Liver (tissue), 10 donors: ENCODE measurements at places on chromosomes 7 and 10.

DNA sequence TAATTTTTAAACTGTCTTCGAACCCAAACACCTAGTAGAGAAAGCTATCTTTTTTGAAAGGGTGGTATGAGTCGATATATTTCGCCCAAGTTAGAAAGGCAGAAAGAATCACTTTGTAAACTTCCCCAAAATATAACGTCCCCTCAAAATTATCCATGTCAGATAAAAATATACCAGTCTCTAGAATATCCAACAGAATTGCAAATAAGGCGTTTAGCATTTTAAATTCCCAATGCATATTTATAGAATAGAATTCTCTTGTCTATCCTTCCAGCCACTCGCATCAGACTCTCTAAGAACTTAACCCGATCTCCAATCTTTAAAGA, 2.1 kb downstream of the CTBP2 start:
- no peaks in the 10 kb centered on the region for H3K36me3 ChIP-seq
- DNase-seq = no peak
- H3K27me3 ChIP-seq = peaks cover 12% of the 10 kb centered on the region
- peaks cover 18% of the 10 kb centered on the region for H3K4me1 ChIP-seq
- H3K27ac ChIP-seq = peak overlapping the region; percentile 79

DNA sequence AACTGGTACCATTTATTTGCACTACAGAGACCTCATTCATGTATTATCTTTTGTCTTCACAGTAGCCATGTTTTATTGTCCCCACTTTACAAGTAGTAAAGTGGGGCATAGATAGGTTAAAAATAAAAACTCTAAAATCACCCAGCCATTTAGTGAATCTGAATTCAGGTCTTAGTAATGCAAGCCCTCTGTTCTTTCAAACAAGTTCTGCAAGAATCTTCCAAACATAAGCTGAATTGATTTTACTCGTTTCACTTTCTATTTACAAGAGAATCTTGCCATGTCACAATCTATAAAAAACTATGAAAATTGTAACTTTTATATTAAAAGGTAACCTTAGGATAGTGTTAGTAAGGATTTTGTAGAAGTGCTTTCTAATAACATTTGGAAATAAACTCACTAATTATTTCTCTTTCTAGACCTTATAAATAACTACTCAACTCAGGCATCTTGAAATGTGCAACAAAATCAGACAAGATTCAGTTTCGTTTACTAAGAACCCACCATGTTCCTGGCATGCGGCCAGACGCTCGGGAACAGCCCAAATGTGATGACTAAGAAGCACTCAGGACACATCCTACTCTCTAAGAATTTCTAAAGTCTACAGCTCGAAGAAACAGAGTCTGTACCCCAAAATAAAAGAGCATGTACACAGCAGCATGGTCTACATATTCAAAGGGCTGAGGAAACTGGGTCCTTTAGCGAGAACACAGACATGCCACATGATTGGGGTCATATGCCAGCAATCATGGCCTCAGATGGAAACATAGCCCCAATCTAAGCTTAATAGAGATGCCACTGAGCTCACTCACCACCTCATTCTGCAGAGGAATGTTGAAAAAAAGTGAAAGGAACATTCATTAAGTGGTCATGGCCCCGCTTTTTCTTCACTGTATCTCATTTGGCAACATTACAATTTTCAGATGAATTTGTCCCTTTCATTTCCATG, 167.6 kb downstream of the AMPH start:
- no peak overlapping the region for H3K4me3 ChIP-seq
- no peaks in the 10 kb centered on the region for H3K36me3 ChIP-seq
- no peak overlapping the region for H3K27ac ChIP-seq
- no peak for DNase-seq
- H3K27me3 ChIP-seq = no peaks in the 10 kb centered on the region
- no peaks in the 10 kb centered on the region for H3K4me1 ChIP-seq

GRCh38 chr10:110408203-110408871, 89.4 kb upstream of the DUSP5 start:
- DNase-seq = no peak
- H3K4me3 ChIP-seq = no peak overlapping the region
- H3K27ac ChIP-seq = no peak overlapping the region
- no peaks in the 10 kb centered on the region for H3K36me3 ChIP-seq
- no peaks in the 10 kb centered on the region for H3K27me3 ChIP-seq

GRCh38 chr10:14312014-14312413, 18.7 kb downstream of the FRMD4A start:
- H3K36me3 ChIP-seq = no peaks in the 10 kb centered on the region
- no peaks in the 10 kb centered on the region for H3K27me3 ChIP-seq
- no peaks in the 10 kb centered on the region for H3K4me1 ChIP-seq
- no peak for DNase-seq

- no peak for DNase-seq
- no peak overlapping the region for H3K4me3 ChIP-seq
- no peak overlapping the region for H3K27ac ChIP-seq
These were observed 54.9 kb downstream of the RNLS start for GRCh38 chr10:88528201-88528600.

GRCh38 chr10:101367569-101368453, 13.8 kb downstream of the BTRC start:
- H3K36me3 ChIP-seq = no peaks in the 10 kb centered on the region
- DNase-seq = no peak
- no peaks in the 10 kb centered on the region for H3K27me3 ChIP-seq
- H3K4me3 ChIP-seq = no peak overlapping the region
- peaks cover 3% of the 10 kb centered on the region for H3K4me1 ChIP-seq

- H3K27me3 ChIP-seq = no peaks in the 10 kb centered on the region
- H3K4me1 ChIP-seq = peaks cover 16% of the 10 kb centered on the region
- no peak overlapping the region for H3K4me3 ChIP-seq
- no peak for DNase-seq
These were observed 4.2 kb downstream of the AHR start for GRCh38 chr7:17302575-17303142.

DNA sequence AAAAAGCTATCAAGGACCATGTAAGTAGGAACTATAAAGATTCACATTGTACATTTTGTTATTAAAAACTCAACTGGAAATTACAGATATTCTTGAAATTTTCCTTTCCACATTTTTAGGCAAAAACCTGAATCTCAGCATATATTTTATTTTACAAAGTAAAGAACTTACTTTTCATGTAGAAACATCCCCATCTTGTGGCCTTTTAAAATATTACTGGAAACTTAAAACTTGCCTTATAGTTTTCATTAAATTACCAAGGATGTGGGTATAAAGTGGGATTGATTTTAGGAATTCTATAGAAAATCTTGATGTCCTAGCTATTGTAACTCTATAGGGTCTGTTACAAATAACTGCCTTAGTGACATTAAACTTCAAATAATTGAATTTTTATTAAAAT, 10.6 kb downstream of the DBF4 start:
- H3K36me3 ChIP-seq = no peaks in the 10 kb centered on the region
- no peak for DNase-seq
- H3K27ac ChIP-seq = no peak overlapping the region
- no peak overlapping the region for H3K4me3 ChIP-seq
- H3K27me3 ChIP-seq = no peaks in the 10 kb centered on the region

- no peak overlapping the region for H3K27ac ChIP-seq
- no peak for DNase-seq
- H3K36me3 ChIP-seq = no peaks in the 10 kb centered on the region
- no peak overlapping the region for H3K4me3 ChIP-seq
These were observed 220.0 kb downstream of the CACNA2D1 start for GRCh38 chr7:82223580-82223979.

DNA sequence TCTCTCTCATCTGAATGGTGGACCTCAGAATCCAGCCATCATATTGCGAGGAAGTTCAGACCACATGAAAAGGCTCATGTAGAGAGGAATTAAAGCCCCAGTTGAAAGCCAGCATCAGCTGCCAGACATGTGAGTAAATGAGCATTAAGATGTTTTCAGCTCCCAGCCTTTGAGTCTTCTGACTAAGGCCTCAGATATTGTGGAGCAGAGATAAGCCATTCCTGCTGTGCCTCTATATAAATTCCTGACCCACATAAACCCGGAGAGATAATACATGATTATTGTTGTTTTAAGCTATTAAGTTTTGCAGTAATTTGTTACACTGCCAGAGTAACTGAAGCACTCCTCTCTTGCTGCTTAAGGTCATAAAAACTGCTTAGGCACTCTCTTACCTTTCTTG, 14.6 kb downstream of the FAM149B1 start:
- H3K4me3 ChIP-seq = no peak overlapping the region
- no peaks in the 10 kb centered on the region for H3K4me1 ChIP-seq
- H3K36me3 ChIP-seq = peaks cover 10% of the 10 kb centered on the region
- H3K27me3 ChIP-seq = no peaks in the 10 kb centered on the region

DNA sequence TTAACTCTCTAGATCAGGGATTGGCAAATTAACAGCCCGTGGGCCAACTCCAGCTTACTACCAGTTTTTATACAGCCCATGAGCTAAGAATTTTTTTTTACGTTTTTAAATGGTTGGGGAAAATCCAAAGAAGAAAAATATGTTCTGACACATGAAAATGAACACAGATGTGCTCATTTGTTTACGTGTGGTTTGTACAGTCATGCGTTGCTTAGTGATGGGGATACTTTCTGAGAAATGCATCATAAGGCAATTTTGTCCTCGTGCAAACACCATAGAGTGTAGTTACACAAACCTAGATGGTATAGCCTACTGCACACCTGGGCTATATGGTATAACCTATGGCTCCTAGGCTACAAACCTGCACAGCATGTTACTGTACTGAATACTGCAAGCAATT, 8.3 kb upstream of the SMKR1 start:
- H3K27ac ChIP-seq = no peak overlapping the region
- no peaks in the 10 kb centered on the region for H3K27me3 ChIP-seq
- H3K36me3 ChIP-seq = no peaks in the 10 kb centered on the region
- no peak overlapping the region for H3K4me3 ChIP-seq

DNA sequence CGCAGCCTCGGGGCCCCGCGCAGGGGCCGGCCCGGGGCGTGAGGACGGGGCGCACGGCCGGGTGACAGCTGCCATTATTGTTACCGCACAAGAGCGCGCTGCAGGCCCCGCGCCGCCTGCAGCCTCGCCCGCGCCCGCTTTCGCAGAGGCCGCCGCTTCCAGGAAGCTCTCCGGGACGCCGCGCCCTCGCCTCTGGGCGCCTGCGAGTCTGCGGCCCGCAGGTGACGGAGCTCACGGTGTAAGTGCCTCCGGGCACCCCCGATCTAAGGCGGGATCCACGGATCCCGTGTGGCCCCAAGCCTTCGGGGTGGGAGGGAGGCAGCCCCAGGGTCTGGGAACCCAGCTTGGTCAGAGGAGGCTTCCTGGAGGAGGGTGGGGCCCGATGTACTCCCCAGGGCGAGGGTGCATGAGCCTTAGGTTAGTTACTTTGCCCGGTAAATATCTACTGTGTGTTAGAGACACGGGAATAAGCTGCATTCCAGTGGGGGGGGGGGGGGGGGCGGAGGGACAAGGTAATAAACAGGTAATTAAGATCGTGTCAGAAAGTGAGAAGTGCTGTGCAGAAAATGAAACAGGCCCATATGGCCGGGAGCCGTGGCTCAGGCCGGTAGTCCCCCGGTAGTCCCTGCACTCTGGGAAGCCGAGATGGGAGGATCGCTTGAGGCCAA, 638 bp downstream of the IQCE start:
- peak overlapping the region; percentile 14 for H3K27ac ChIP-seq
- H3K36me3 ChIP-seq = no peaks in the 10 kb centered on the region
- peak overlapping the region; percentile 68 for H3K4me3 ChIP-seq
- no peak for DNase-seq
- peaks cover 21% of the 10 kb centered on the region for H3K4me1 ChIP-seq
- no peaks in the 10 kb centered on the region for H3K27me3 ChIP-seq

GRCh38 chr7:56538541-56539429, 422.6 kb upstream of the NUPR2 start:
- H3K27me3 ChIP-seq = no peaks in the 10 kb centered on the region
- H3K4me3 ChIP-seq = no peak overlapping the region
- no peak for DNase-seq
- no peak overlapping the region for H3K27ac ChIP-seq

GRCh38 chr7:16365952-16366351, 55.4 kb downstream of the CRPPA start:
- no peak for DNase-seq
- no peak overlapping the region for H3K27ac ChIP-seq
- no peak overlapping the region for H3K4me3 ChIP-seq
- H3K36me3 ChIP-seq = no peaks in the 10 kb centered on the region
- no peaks in the 10 kb centered on the region for H3K4me1 ChIP-seq

DNA sequence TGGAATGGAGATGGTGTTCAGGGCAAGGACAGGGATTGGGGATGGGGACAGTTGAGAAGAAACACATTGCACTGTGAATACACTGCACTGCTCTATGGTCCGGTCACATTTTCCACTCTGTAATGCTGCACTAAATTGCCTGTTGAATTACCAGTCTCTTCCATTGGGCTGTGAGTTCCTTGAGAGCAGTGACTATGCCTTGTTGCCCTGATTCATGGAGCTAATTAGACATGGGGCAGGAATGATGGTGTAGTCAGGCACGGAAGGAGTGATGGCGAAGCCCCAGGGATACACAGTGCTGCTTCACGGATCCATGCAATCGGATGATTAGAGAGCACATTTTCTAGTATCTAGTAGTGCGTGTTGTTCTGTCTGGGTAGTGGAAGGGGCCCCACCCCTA, 25.4 kb upstream of the GPAM start:
- no peak for DNase-seq
- H3K36me3 ChIP-seq = no peaks in the 10 kb centered on the region
- peaks cover 11% of the 10 kb centered on the region for H3K4me1 ChIP-seq
- no peak overlapping the region for H3K27ac ChIP-seq

DNA sequence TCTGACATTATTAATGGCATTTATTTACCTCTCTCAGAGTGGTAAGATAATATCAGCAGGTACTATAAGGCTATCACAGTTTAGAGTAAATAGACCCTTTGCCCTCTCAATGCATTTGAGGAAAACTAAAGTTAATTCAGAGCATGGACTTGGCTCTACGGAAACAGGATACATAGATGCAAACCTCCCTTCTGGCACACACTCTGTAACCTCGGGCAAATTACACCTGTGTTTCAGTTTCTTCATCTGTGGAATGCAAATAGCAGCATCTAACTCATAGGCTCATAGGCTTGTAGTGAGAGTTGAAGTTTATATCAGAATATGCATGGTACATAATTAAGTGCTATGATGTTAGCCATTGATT, 5.6 kb downstream of the RAPGEF5 start:
- no peak overlapping the region for H3K4me3 ChIP-seq
- DNase-seq = no peak
- H3K4me1 ChIP-seq = peaks cover 32% of the 10 kb centered on the region

DNA sequence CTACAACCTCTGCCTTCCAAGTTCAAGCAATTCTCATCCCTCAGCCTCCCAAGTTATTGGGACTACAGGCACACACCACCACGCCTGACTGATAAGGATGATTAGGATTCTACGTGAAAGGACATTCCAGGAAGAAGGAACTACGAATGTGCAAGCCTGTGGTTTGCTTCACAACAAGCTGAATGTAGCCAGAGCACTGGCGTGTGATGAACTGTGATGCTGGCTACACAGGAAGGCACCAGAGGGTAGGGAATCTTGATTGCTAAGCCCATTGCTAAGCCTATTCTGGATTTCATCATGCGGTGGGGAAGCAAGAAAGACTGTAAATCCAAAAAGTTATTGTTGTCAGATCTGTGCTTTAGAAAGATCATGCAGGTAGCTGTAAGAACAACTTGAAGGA, 72.3 kb upstream of the SRRM3 start:
- H3K36me3 ChIP-seq = no peaks in the 10 kb centered on the region
- H3K4me1 ChIP-seq = peaks cover 4% of the 10 kb centered on the region
- DNase-seq = no peak

- H3K27ac ChIP-seq = no peak overlapping the region
- DNase-seq = no peak
- peaks cover 10% of the 10 kb centered on the region for H3K36me3 ChIP-seq
- no peaks in the 10 kb centered on the region for H3K27me3 ChIP-seq
- H3K4me1 ChIP-seq = no peaks in the 10 kb centered on the region
These were observed 105.0 kb upstream of the NPS start for GRCh38 chr10:127444155-127444554.

- no peaks in the 10 kb centered on the region for H3K27me3 ChIP-seq
- H3K4me1 ChIP-seq = no peaks in the 10 kb centered on the region
- DNase-seq = no peak
- H3K27ac ChIP-seq = no peak overlapping the region
These were observed 21.6 kb upstream of the FAM13C start for GRCh38 chr10:59383908-59384307.
